ENCODE measurements at places on chromosomes 16 and 17.

DNA sequence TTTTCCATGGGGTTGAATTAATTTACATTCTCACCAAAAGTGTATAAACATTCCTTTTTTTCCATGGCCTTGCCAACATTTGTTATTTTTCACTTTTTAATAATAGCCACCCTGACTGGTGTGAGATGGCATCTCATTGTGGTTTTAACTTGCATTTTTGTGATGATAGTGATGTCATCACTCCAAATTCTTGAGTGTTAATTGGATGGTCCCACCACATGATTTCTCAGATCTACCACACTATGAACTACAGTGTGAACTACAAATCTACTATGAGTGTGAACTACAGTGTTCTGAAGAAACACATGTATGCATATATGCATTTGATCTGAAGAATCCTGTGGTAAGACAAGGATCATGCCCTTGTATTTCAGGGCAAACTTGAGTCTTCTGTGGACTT lies 340.1 kb downstream of the ABCC12 start:
- DNase-seq: no peak

GRCh38 chr17:62880120-62880519 lies 72.0 kb upstream of the MARCHF10 start:
- DNase-seq: no peak

DNA sequence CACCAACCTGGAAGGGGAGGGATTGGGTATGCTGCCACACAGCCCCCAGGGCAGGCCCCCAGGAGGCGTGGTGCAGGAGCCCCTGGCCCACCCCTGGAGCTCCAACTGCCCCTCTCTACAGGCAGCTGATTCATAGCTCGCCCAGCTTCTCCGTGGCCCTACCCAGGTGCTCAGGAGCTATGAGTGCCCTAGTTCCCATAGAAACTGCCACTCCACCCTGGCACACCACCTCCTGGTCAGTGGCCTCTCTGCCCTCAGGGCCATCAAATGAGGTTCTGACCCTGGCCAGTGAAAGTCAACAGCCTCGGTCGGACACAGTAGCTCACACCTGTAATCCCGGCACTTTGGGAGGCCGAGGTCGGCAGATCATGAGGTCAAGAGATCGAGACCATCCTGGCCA lies 18.0 kb downstream of the CNGB1 start:
- no peak for DNase-seq

DNA sequence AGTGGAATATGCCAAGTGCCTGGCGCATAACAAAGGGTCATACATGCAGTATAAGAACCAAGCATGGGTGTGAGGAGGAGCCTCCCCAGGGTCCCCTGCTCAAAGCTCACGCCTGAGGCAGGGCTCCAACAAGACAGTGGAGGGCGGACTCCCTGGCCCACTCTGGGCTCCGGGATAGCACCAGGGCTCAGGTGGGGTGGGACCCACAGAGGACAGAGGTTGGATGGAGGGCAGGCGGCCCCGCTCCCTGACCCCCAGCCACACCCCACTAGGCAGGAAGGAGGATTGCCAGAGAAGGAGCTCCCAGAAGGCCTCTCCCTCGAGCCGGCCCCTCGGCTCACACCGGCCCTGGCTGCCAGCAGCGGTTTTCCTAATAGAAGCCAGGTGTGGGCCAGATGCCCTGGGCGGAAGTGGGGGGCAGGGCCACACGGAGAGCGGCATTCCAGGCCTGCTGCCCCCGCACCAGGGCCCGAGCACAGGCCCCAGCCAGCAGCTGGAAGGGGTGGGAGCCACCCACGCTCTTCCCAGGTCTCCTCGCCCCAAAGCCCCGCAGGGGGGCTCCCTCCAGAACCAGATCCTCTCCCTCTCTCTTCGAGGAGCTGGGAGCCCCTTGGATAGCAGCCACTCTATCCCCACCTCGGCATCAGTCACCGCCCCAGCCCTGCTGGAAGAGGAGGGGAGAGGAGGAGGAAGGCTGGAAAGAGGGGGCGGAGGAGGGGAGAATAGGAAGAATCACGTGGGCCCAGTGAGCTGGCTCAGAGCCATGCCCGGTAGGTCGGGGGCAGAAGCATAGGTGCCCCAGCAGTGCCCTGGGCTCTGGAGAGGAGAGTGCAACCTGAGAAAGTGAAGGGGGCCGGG lies 21.0 kb downstream of the VASN start:
- no peak for DNase-seq

DNA sequence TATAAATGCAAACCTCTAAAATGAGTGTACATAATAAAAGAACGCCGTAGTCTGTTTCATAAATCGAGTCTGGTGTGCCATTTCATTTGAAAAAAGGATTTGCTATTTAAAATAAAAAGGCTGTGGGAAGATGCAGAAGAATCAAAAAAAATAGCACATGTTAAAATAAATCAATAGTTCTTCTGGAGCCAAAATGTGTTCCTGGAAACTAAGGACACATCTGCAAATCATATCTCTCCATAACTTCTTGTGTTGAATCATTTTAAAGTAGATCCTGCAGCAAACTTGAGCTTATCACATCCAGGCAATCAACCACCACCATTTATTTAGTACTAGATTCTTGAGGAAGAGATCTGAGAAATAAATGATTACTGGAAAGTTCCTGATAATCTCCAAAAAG lies 29.0 kb downstream of the XPO6 start:
- no peak for DNase-seq

- no peak for DNase-seq
These were observed 13.3 kb upstream of the DCAF7 start for GRCh38 chr17:63537001-63537400.

DNA sequence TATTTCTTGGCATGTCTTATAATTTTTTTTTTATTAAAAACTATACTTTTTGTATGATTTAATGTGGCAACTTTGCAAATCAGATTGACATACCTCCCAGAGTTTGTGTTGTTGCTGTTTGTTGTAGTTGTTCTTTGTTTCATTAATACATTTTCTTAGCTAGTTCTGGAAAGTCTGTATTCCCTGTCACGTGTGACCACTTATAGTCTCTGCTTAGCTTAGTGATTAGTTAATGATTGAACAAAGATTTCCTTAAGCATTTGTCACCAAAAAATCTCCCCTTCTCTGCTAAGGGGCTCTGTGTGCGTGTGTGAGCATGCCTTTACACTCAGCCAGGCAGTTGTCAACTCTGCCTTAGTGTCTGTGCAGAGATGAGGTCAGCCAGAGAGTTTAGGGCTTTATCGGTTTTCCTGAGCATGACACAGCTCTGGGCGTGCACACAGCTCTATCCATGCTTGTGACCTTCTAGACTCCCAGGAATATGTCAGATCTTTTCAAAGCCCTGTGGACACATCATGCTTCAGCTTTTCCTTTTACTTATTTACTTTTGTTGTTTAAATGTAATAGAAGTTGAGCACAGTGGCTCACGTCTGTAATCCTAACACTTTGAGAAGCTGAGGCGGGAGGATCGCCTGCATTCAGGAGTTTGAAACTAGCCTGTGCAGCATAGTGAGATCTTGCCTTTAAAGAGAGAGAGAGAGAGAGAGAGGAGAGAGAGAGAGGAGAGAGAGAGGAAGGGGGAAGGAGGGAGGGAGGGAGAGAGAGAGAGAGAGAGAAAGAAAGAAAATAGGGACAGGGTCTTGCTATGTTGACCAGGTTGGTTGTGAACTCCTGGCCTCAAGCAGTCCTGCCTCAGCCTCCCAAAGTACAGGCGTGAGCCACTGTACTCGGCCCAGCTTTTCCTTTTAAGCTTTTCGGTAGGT lies 21.9 kb downstream of the DNAI2 start:
- no peak for DNase-seq

DNA sequence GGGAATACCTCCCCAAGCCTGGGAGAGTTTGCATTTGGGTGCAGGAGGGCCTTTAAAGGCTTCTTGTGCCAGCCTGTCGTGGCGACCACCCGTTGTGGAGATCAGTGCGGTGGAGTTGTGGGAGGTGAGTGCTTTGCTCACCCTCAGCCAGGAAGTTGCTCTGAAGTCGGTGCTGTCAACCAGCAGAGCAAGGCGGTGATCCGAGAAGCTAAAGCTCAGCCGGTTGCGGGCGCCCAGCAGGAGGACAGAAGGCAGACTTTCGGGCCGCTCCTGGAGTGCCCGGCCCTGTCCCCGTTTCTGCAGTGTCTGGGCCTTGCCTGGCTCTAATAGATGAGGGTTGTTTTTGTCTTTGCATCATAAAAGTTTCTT lies 1.4 kb downstream of the UBE2I start:
- DNase-seq: no peak

DNA sequence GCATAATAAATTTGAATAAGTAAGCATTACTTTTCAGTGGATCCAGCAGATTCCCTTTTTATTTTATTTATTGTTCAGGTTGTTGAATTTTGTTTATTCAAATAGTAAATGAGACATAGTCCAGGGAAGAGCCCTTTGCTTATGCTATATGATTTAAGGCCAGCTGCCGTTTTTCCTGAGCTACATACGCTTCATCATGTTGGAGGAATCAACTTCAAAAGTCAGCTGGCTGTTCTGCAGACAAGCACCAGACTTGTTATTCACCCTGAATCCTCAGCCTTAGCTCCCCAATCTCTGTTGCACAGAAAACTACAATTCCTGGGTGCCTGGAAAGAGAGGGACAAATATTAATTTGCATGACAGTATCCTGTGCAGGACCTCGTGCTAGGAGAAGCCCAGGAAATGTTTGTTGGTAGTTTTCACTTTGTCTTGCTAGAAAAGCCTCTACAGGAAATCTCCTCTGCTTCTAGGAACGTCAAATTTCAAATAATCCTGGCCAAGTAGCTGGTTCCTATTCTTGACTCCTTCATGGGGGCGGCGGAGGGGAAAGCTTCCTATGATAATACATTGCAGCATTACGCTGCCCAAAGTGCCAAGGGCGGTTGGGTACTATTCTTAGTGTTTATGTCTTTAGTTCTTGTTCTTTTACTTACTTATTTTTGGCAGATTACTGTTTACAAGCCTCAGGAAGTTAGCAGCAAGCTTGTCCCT lies 101.6 kb downstream of the PRKCA start:
- no peak for DNase-seq

DNA sequence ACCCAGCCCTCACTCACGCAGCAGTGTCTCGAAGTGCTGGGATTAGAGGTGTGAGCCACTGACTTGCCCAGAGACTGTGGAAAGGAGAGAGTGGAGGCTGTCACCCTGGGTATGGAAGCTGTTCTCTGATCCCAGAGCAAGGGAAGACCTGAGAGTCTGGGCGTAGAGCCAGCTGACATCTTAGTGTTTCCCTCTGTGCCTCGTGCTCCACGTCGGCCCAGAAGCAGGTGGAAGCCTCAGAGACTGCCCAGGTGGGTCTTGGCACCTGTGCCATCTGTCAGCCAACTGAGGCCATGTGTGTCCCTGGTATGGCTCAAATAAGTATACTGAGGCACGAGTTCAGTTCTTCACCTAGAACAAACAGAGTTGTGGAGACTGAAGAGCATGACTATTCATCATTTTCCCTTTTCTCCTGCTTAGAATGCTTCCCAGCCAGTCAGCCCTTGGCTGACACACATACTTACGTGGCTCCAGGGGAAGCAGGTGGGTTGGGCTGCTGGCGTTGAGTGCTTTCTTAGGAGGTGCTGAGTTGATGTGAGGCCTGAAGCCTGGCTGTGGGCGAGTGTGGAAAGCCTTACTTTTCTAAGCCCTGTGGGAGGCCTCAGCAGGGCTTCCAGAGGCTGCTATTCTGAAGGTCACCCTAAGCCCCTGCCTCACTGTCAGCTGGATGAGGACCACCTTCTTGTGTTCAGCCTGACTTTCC lies 8.1 kb downstream of the CTRL start:
- DNase-seq: no peak

GRCh38 chr17:79223471-79223870 lies 148.8 kb downstream of the ENGASE start:
- DNase-seq: no peak

DNA sequence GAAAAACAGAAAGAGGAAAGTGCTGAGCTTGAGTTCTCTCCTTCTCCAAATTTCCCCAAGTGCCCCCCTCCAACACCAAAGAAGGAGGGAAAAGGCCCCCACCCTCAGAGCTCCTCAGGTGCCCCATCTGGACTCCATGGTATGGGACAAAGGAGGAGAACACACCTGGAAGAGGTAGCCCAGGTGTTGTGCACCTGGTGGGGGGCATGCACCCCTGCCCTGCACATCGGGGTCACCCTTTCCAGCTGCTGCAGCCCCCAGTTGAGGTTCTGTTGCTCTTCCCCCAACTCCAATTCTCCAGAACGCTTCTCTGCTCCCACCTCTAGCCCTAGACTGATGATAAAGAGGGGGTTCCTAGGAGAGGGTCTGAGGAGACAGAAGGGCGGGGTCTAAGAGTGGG lies 3.0 kb upstream of the COL1A1 start:
- DNase-seq: no peak

- DNase-seq: no peak
These were observed 147.3 kb downstream of the AATF start for GRCh38 chr17:37096071-37096470.

- DNase-seq: no peak
These were observed 22.1 kb upstream of the MSI2 start for GRCh38 chr17:57234061-57234738.

DNA sequence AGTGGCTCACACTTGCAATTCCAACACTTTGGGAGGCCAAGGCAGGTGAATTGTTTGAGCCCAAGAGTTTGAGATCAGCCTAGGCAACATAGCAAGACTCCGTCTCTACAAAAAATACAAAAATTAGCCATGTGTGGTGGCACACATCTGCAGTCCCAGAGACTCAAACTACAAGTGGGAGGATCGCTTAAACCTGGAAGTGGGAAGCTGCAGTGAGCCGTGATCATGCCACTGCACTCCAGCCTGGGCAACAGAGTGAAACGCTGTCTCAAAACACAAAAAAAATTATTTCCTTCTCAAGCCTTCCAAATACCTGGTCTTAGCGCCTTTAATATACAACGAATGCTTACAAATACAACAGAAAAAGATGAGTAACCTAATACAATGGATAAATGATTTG lies 19.7 kb upstream of the CBX2 start:
- DNase-seq: no peak

DNA sequence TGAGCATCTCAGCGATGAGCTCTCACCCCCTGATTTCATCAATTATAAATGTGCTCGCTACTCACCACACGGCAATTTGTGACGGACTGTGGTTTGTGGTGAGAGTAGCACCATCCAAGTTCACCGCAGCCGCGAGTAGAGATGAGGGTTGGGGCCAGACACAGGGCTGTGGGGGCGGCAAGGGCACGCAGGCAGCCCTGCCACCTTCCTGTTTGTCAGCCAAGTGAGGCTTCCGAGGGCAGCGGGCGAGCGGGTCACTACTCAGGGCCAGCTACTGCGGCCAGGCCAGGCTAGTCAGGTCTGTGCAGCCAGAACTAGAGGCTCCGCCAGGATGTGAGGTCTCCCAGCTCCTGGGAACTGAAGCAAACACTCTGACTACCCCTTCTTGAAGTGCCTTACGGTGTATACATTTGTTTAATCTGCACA lies 39.6 kb upstream of the MEOX1 start:
- DNase-seq: no peak

GRCh38 chr17:34667656-34668055 lies 88.3 kb downstream of the TMEM132E start:
- DNase-seq: no peak

- DNase-seq: no peak
These were observed 10.0 kb upstream of the SKAP1 start for GRCh38 chr17:48439875-48440505.

GRCh38 chr17:42809250-42809649 lies 10.6 kb downstream of the CNTD1 start:
- DNase-seq: no peak

- DNase-seq: no peak
These were observed 240.7 kb downstream of the CDH13 start for GRCh38 chr16:82867485-82867884.

Data from stimulated activated CD4-positive, alpha-beta T cell treated with anti-CD3 and anti-CD28 coated beads, TNF-alpha, amount 100 ng/mL, for 48 hours (primary cell).